Activated CD8-positive, alpha-beta T cell treated with anti-CD3 and anti-CD28 coated beads, Interleukin-2, amount 10 ng/mL, durations not matched to agents 7 days and 5 days (primary cell): ENCODE measurements at places on chromosomes 13 and 19. TPM values are rescaled to one million over a fixed set of nuclear protein-coding genes. Genes with fewer than 3 reads are reported as not detected.

DNA sequence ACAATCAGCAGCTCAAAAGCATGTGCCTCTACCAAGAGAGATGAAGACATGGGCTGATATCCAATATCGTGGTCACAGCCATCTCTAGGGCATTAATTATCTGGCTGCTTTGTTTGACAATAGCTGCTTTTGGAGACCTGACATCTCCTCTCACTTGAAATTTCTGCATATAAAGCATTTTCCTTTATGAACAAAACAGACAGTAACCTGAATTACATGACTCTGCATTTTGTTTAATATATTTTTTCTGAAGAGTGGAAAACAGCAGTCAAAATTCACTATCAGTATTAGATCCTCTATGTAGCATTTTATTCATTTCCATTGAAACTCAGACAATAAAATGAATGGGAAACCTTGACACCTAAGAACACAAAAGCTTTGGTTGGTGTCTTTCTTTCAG is 42.4 kb upstream of the ESD start:
- no peak for DNase-seq
- H3K36me3 ChIP-seq: no peaks in the 10 kb centered on the region
- no peak overlapping the region for H3K4me3 ChIP-seq

GRCh38 chr19:42273407-42274064 is 4.5 kb downstream of the CIC start:
- no peak for DNase-seq
- H3K27ac ChIP-seq: no peak overlapping the region
- no peak overlapping the region for H3K4me3 ChIP-seq
- H3K36me3 ChIP-seq: peaks cover 35% of the 10 kb centered on the region

GRCh38 chr19:6610934-6611852 is 20.2 kb upstream of the CD70 start:
- H3K27ac ChIP-seq: no peak overlapping the region
- no peak overlapping the region for H3K4me3 ChIP-seq
- peaks cover 2% of the 10 kb centered on the region for H3K36me3 ChIP-seq
- peaks cover 25% of the 10 kb centered on the region for H3K27me3 ChIP-seq
- DNase-seq: no peak

DNA sequence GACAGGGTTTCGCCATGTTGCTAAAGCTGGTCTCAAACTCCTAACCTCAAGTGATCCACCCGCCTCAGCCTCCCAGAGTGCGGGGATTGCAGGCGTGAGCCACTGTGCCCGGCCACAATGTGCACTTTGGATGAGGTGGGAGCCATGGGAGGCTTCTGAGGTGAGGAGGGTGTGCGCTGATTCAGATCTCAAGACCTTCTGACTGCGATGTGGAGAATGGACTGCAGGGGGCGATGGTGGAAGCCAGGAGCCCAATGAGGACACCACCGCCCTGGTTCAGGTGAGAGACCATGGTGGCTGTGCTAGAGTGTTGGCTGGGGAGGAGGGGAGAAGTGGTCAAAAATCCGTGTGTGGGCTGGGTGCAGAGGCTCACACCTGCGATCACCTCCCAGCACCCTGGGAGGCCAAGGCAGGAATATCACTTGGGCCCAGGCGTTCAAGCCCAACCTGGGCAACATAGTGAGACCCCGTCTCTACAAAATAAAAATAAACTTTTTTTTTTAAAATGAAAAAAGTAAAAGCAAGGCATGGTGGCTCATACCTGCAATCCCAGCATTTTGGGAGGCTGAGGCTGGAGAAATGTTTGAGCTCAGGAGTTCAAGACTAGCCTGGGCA is 5.6 kb downstream of the INAFM1 start:
- DNase-seq: peak; percentile 71
- H3K4me1 ChIP-seq: peaks cover 20% of the 10 kb centered on the region
- H3K36me3 ChIP-seq: peaks cover 21% of the 10 kb centered on the region
- no peaks in the 10 kb centered on the region for H3K27me3 ChIP-seq
- H3K27ac ChIP-seq: no peak overlapping the region

- no peak overlapping the region for H3K27ac ChIP-seq
- no peak for DNase-seq
- H3K27me3 ChIP-seq: peaks cover 14% of the 10 kb centered on the region
- H3K4me3 ChIP-seq: no peak overlapping the region
These were observed 28.3 kb upstream of the SERPINE3 start for GRCh38 chr13:51311231-51311630.

GRCh38 chr13:26616126-26616525 is 58.6 kb downstream of the WASF3 start:
- H3K27me3 ChIP-seq: peaks cover 22% of the 10 kb centered on the region
- H3K36me3 ChIP-seq: no peaks in the 10 kb centered on the region
- H3K27ac ChIP-seq: no peak overlapping the region

- DNase-seq: no peak
- H3K27me3 ChIP-seq: peaks cover 6% of the 10 kb centered on the region
- no peak overlapping the region for H3K4me3 ChIP-seq
These were observed 147.1 kb downstream of the NUFIP1 start for GRCh38 chr13:44842158-44842557.

- peaks cover 4% of the 10 kb centered on the region for H3K4me1 ChIP-seq
- no peaks in the 10 kb centered on the region for H3K27me3 ChIP-seq
- no peak overlapping the region for H3K27ac ChIP-seq
- DNase-seq: no peak
- H3K4me3 ChIP-seq: no peak overlapping the region
These were observed 21.1 kb upstream of the ZSCAN18 start for GRCh38 chr19:58118979-58119733.

DNA sequence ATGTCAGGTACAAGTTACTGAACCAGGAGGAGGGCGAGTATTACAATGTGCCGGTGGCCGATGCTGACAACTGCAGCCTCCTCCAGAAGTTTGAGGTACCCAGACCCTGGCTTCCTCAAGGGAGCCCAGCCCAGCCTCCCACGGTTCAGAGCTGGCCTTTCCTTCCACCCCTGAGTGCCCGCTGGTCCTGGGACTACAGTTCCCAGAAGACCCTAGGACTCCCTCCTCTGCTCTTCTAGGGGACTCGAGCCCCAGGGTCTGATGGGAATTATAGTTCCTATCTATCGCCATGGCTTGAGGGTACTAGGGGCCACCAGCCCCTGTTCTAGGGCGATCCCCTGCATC is 11.0 kb downstream of the PRKCG start:
- H3K4me1 ChIP-seq: peaks cover 4% of the 10 kb centered on the region
- peaks cover 3% of the 10 kb centered on the region for H3K27me3 ChIP-seq
- no peaks in the 10 kb centered on the region for H3K36me3 ChIP-seq
- no peak overlapping the region for H3K4me3 ChIP-seq
- H3K27ac ChIP-seq: no peak overlapping the region
- DNase-seq: no peak

- peaks cover 37% of the 10 kb centered on the region for H3K36me3 ChIP-seq
- H3K4me1 ChIP-seq: peaks cover 70% of the 10 kb centered on the region
- no peak overlapping the region for H3K27ac ChIP-seq
- H3K4me3 ChIP-seq: no peak overlapping the region
- no peaks in the 10 kb centered on the region for H3K27me3 ChIP-seq
- no peak for DNase-seq
These were observed 8.8 kb downstream of the UPF1 start for GRCh38 chr19:18840288-18841267.

GRCh38 chr13:34364633-34365032 is 546.7 kb downstream of the RFC3 start:
- H3K27ac ChIP-seq: no peak overlapping the region
- no peaks in the 10 kb centered on the region for H3K27me3 ChIP-seq

DNA sequence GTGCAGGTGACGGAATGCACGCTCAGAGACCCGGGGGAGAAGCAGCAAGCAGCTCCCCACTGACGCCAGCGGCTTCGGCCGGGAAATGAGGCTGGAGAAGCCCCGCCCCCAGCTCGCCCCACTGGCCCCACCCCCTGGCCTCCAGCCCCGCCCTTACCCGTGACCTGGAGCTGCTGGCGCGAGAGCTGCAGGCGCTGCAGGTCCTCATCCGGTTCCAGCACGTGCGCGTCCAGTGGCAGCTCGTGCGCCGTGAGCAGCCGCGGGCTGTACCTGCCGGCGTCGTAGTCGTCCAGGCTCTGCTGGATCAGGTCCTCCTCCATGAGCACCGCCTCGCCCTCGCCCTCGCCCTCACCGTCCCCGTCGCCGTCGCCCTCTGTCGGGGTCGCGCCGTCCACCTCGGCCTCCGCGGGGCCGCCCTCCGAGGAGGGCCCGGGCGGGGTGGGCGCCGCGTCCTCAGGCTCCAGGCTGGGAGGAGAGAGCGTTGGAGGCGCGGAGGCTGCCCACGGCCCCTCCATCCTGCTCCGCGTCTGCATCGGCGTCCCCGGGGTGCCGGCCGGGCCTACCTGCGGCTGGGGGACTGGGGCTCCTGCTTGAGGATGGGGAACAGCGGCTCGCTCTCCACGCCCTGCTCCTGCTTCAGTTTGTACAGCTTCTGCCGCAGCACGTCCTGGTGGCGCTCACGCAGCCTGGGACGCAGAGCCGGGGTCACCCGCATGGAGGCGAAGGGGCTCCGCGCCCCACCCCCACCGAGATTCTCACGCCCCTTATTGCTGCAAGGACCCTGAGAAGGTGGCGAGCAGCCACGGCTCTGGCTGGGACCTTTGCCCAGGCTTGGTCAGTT is 6.4 kb upstream of the TBXA2R start:
- H3K4me1 ChIP-seq: peaks cover 20% of the 10 kb centered on the region
- H3K4me3 ChIP-seq: no peak overlapping the region
- H3K27me3 ChIP-seq: no peaks in the 10 kb centered on the region
- no peak for DNase-seq
- H3K36me3 ChIP-seq: peaks cover 11% of the 10 kb centered on the region
- no peak overlapping the region for H3K27ac ChIP-seq

DNA sequence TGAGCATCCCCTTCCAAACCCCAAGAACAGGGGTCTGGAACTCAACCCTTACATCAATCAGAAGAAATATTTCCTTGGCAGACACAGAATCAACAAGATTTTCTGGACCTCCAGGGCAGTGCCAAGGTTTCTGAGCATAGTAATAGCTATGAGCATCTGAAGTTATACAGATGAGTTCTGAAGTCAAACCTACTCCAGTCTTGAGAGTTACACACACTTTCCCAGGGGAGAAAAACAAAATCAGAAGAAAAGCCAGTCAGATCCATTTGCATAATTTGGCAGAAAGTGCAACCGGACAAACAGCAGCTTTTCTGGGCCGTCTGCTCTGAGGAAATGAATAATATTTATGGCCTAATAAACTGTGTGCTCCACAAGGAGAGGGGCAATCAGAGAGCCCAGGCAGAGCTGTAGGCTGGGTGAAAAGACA is 93.1 kb downstream of the KL start:
- no peak overlapping the region for H3K27ac ChIP-seq
- DNase-seq: no peak
- H3K27me3 ChIP-seq: peaks cover 15% of the 10 kb centered on the region
- H3K4me3 ChIP-seq: no peak overlapping the region
- no peaks in the 10 kb centered on the region for H3K36me3 ChIP-seq
- H3K4me1 ChIP-seq: no peaks in the 10 kb centered on the region

DNA sequence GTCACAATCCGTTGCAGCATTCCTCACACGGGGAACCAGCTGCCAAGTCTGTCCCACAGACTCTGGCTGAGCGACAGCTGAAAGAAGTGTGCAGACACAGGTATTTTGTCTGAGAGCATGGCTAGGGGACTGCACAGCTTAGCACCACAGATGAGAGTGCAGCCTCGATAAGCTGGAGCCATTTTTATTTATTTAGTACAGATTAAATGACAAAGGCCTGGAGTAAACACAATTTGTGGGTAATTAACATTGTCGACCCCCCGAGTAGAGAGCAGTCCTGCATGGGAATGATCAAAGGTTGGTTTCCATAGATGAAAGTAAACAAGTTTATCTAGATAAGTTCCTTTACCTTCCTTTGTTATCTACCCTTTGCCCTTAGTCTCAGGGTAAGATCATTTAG is 836.2 kb downstream of the DACH1 start:
- no peak for DNase-seq
- no peaks in the 10 kb centered on the region for H3K4me1 ChIP-seq
- H3K36me3 ChIP-seq: no peaks in the 10 kb centered on the region
- H3K4me3 ChIP-seq: no peak overlapping the region
- H3K27me3 ChIP-seq: no peaks in the 10 kb centered on the region

GRCh38 chr19:33161201-33161600 is 29.3 kb downstream of the WDR88 start:
- no peak for DNase-seq
- H3K4me3 ChIP-seq: no peak overlapping the region
- H3K36me3 ChIP-seq: peaks cover 4% of the 10 kb centered on the region

DNA sequence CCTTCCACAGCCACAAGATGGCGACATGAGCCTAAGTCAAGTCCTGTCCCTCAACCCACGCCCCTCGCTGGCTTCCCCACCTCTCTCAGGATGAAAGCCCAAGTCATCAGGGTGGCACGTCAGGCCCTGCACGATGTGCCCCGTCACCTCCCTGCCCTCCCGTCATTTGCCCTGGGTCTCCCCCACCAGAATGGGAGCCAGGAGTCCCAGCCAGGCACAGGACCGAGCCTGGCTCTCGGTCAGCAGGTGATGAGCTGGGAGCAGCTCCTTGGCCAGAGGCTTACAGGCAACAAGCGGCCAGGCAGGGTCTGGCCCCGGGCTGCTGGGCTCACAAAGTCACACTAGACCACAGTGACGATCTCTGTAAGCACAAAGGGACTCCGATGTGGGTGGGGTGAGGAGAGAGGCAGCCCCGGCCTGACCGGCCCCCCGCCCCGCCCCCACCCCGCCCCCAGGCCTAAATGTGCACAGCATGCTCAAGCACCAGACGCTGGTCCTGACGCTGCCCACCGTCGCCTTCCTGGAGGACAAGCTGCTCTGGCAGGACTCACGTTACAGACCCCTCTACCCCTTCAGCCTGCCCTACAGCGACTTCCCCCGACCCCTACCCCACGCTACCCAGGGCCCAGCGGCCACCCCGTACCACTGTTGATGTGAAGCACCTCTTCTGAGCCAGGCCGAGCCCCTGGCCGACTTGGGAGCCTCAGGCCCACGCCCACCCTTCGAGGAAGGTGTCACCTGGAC is 7.3 kb downstream of the MRPL4 start:
- H3K4me3 ChIP-seq: no peak overlapping the region
- H3K27ac ChIP-seq: no peak overlapping the region
- H3K4me1 ChIP-seq: peaks cover 27% of the 10 kb centered on the region
- peaks cover 45% of the 10 kb centered on the region for H3K36me3 ChIP-seq
- no peaks in the 10 kb centered on the region for H3K27me3 ChIP-seq

DNA sequence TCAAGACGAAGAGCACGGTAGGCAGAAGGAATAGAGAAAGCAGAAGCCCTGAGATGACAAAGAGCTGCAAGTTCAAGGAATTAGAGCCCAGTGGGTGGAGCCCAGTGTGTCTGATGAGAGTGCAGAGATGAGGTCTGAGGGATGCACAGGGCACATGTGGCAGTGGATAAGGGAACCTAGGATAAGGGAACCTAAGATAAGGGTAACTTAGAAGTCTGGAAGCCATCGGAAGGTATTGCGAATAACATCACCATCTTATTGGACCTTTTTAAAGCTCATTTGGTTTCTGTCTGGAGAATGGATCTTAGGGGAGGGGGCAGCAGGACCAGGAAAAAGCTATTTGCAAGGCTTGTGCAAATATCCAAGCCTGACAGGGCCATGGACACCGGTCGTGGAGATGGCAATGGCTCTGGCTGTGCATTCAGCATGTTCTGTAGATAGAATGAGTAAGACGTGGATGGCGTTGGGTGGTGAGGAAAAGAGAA is 1.3 kb downstream of the FPR3 start:
- DNase-seq: no peak
- H3K4me3 ChIP-seq: no peak overlapping the region
- H3K4me1 ChIP-seq: no peaks in the 10 kb centered on the region
- H3K36me3 ChIP-seq: no peaks in the 10 kb centered on the region
- H3K27me3 ChIP-seq: no peaks in the 10 kb centered on the region

- no peaks in the 10 kb centered on the region for H3K4me1 ChIP-seq
- H3K36me3 ChIP-seq: no peaks in the 10 kb centered on the region
- no peaks in the 10 kb centered on the region for H3K27me3 ChIP-seq
- no peak overlapping the region for H3K4me3 ChIP-seq
- DNase-seq: no peak
- no peak overlapping the region for H3K27ac ChIP-seq
These were observed 1937.6 kb downstream of the PCDH9 start for GRCh38 chr13:65292488-65292901.

The ENOX1 gene
- 0.08 TPM for total RNA-seq

The LRRC63 gene
- total RNA-seq: 2.2 TPM

The SH2D3A gene
- 28.2 TPM for total RNA-seq

The POMP gene
- total RNA-seq: 90.7 TPM

The KIR2DL4 gene
- not detected for total RNA-seq

The SPRYD7 gene
- 3.4 TPM for total RNA-seq
